Stimulated activated CD4-positive, alpha-beta T cell treated with anti-CD3 and anti-CD28 coated beads, Interleukin-15, amount 100 ng/mL, for 1 hour (primary cell): ENCODE measurements at places on chromosomes 7 and 10.
A peak's percentile ranks its signal among the peaks of the same experiment; 100 is the strongest.

GRCh38 chr10:107490389-107490788 lies 325.9 kb upstream of the SORCS1 start:
- no peak for DNase-seq

DNA sequence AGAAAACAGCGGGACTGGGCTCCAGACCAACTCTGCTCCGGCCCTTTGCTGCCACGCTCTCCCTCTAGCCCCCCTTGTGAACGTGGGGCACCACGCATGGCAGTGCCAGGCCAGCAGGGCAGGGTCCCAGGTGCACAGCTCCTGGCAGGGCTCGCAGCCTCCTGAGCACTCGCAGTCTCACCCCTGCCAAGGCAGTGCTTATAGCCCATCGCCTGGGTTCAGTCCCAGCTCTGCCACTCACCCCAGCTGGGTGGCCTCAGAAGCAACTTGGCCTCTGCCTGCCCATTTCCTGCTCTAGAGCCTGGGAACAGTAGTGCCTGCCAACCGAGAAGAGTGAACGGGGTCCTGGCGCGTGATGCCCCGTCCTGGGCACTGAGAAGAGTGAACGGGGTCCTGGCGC lies 36.3 kb downstream of the CFAP46 start:
- DNase-seq, result no peak

DNA sequence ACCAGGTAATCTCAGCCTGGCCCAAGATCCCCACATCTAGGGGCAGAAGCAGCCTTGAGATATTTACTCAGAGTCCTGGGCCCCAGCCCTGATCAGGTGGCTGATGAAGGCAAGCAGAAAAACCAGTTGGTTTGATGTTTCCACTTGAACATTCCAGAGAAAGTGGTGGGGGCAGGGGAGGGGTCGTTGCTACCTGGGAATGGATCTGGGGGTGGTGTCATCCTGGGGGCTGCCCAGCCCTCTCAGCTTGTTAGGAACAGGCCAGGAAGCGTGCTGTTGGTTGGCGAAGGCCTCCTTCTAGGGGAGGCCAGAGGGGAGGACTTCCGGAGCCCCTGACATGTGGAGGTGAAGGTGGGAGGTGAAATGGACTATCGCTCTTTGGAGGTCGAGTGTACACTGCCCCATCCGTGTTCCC lies 3.7 kb upstream of the ABHD11 start:
- no peak for DNase-seq

DNA sequence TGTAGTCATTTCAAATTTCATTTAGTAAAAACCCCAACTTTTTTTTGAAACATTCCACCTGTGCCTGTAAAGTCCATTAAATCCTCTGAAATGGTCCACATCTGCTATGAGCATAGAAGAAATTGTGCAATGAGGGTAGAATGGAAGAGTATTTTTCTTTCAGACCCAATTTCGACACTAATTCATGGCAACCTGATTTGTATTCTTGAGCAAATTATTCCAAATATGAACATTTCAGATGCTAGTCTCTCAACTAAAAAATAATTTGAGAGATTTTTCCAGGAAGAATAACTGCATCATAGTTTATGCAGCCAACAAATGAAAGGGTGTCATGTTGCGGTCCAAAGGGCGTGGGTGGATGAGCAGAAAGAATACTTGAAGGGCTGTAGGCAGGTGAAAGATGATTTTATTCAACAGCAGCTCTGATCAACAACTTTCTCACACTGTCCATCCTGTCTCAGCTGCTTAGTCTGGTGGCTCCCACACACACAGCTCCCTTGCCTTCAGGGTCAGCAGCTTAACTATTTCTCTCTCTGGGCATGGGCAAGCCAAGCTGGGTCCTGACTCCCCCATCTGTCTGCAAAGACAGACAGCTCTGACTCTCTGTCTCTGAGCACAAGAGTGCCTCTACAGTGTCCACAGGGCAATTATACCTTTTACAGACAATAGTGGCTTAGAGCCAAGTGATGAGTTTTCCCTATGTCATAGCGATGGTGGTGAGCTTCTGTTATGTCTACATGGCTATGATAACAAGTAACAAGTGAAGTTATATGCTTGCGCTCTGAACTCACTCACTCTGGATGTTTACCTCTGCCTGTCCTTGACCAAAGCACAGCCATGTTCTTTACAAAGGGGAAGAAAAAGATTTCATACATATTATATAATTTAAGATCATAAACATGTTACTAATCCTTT lies 11.5 kb downstream of the STEAP2 start:
- no peak for DNase-seq

DNA sequence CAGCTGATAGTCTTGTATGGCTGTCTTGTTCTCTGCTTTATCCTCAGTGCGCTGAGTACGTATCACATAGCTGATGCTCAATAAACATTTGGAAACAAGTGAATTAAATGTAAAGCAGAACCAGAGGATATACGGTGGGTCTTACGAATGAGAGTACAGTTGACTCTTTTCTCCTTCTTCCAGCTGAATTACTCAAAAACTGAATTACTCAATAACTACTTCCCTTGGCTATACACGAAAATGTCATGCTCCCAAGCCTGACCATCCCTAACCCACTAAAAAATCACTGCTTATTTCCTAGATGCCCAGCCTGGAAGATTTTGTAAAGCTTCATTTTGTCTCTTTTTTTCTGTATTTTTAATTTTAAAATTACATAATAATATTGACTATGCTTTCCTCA lies 3.2 kb upstream of the RSU1 start:
- no peak for DNase-seq

DNA sequence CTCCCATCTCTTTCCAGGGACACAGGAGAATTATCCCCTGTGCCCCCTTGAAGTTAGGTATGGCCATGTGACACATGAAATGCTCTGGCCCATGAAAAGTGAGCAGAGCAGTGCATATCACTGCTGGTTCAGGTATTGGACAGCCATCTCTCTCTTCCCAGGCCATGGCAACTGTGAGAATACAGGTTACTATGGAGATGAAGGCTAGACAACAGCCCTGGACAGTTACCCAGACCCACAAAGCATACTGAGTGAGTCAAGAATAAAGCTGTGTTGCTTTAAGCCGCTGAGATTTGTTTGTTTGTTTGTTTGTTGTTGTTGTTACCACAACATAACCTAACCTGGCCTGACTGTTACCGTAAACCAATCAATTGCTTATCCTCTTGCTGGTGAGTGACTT lies 722.3 kb downstream of the KCNMA1 start:
- DNase-seq, result no peak

GRCh38 chr7:14841869-14842268 lies 60.7 kb downstream of the DGKB start:
- no peak for DNase-seq

GRCh38 chr10:24041834-24042233 lies 167.1 kb upstream of the KIAA1217 start:
- no peak for DNase-seq

- no peak for DNase-seq
Measured at GRCh38 chr10:113252650-113253618, 299.9 kb upstream of the HABP2 start.

DNA sequence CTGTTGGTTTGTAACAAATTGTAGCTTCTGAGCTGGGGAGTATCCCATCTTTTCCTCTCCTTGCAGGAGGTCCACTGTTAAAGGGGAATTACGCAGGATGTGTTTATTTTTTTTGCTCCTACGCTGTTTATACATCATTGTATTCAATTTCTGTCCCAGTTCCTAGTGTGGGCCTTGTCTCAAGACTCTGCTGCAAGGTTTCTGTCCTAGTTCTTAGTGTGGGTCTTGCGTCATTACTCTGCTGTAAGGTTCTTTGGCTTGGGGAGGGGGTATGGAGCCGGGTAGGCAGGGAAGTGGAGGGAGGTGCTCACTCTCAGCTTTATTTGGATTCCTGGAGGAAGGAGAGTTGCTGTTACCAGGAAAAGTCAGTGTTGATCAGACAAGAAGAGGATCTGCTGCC lies 64.0 kb upstream of the TRIM8 start:
- DNase-seq, result no peak

DNA sequence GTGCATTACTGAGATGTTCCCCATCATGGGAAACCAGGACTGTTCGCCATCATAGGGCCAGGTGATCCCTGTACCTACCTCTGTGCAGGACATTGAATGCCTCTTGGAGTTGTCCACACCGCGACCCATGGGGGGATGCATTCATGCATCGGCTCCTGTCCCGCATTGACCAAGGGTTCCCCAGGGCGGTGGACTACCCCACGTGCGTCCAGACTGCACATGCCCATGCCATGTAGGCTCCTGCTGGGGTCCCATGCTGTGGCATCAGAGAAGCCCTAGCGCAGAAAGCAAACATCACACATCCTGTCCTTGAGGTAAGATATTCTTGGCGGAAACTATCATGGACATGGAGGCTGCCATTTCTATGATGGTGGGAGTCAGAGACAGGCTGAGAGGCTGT lies 121.6 kb upstream of the UNC5B start:
- DNase-seq, result no peak

DNA sequence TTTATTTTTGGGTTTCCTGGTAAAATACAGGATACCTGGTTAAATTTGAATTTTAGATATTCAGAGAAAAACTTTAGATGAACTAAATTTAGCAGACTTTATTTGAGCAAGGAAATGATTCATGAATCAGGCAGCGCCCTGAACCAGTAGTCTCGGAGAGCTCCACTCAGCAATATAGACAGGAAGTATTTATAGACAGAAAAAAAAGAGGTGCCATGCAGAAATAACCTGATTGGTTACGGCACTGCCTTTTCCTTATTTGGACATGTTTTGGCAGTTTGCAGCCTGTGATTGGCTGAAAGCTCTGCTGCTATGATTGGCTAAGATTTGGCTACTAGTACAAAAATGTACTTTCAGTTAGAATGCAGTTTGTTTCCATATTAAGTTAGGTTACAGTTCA lies 198.3 kb upstream of the DKK1 start:
- DNase-seq, result no peak

DNA sequence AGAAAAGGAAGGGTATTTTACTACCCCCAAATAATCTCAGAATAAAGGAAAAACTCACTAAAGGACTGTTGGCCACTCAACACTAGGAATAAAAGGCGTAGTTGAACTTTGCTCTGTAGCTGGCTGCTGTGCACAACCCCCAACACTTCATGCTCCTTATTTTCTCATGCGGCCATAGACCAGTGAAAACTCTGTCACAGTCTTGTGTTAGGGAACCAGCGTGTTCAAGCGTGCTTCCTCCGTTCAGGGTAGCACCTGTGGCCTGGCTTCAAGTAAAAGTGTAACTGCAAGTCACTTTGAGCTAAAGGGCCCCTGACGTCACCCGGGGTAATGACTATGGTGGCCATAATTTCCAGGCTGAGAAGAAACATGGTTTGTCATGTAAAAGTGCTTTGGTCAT lies 27.0 kb downstream of the BLNK start:
- no peak for DNase-seq

GRCh38 chr7:107691716-107692115 lies 31.1 kb downstream of the SLC26A4 start:
- DNase-seq, result no peak

DNA sequence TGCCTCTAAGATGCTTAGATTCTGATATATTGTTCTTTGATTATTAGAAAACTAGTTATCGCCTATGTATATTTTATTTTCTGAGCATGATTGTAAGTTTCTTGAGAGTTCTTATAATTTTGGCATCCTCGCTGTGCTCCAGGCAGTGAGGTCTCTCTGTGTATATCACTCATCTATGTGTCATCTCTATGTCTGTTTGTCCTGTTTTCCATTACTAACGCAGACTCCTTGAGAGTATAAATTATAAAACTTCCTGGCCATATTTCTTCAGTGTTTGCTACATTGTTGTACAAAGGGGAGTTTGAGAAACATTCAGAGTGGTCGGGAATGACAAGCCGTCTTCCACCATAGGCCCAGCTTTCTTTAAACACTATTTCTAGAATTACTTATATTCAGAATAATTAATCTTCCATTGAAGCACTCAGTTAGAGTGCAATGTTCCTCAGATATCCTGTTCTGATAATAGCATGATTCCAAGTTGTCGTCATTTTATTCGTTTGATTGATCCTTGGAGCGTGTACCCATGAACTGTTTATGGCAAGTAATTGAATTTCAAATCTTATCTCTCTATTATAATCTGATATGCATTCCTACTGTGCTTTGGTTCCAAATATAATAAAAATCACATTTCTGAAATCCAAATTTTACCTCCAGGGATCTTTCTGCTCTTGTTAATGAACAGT lies 206.6 kb downstream of the BAMBI start:
- no peak for DNase-seq

DNA sequence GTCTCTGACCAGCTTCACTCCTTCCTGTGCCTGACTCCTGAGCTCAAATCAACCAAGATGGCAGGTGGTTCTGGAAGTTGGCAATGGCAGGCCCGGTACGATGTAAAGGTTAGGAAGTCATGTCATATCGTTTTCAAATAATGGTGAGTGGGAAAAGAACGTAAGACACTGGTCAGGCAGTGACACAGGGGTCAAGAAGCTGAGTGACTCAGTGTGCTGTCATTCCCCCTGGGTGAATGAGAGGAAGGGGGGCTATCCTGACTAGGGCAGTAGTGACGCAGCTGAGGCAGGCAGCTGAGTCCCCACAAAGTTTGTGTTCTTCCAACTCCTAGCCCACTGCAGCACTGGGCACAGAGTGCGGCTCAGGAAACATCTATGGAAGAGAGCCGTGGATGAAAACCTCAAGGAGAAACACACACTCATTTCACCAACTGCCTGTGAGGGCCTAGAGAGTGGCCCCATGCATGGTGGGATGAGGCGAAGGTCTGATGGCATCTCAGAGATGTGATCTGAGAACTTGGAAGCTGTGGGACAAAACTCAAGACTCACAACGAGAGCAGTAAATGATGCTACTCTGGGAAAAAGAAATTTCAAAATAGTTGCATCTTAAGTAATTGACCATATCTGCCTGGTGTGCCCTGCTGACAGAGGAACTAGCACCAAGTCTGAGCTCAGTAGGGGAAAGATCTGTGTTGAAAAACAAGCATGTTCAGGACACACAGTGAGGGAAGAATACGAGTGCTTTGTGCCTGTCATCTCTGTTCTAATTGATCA lies 23.2 kb downstream of the CREB3L2 start:
- DNase-seq, result no peak

GRCh38 chr7:87225696-87226095 lies 6.2 kb upstream of the TMEM243 start:
- no peak for DNase-seq

GRCh38 chr7:5704534-5704922 lies 76.9 kb downstream of the RNF216 start:
- DNase-seq, result peak; percentile 50

DNA sequence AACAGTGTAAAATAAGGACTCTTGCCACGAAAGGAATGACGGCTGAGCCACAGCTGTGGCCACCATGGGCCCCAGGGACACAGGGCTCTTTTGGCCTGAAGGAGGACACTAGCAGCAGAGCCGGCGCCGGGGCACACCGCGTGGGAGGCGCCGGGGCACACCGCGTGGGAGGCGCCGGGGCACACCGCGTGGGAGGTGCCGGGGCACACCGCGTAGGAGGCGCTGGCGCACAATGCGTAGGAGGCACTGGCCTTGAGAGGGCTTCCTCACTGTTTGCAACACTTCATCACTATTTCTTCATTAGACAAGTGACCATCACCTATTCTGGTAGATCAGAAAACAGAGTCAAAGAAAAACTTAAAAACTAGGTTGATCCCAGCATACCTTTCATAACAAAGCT lies 23.4 kb downstream of the ESYT2 start:
- no peak for DNase-seq
